Renal cortex interstitium (tissue), 15 donors: ENCODE measurements at places on chromosomes 12 and 14. TPM values are rescaled to one million over a fixed set of nuclear protein-coding genes. Genes with fewer than 3 reads are reported as not detected.

DNA sequence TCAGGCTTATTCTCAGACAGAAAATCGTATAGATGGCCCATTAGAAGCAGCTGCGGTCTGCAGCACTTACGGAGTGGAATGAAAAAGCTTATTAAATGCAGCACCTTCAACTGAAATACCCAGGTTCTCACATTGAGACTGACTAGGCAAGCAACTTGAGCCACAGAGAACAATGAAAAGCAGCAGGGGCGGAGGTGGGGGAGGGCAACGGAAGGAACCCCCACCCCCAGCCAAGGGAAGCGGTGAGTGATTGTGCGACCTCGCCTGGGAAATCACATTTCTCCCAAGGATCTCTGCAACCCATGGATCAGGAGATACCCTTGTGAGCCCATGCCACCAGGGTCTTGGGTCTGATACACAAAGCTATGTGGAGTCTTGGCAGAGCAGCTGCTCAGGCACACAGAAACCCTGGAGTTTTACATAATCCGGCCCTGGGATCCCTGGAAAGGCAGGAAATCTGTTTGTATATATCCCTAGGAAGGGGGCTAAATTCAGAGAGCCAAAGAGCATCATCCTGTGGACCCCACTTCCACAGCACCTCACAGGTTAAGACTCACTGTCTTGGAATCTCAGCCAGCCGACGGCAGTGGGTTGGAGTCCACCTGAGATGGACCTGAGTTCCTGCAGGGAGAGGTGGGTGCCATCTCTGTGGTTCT lies 38.1 kb downstream of the PZP start:
- no peak for DNase-seq

DNA sequence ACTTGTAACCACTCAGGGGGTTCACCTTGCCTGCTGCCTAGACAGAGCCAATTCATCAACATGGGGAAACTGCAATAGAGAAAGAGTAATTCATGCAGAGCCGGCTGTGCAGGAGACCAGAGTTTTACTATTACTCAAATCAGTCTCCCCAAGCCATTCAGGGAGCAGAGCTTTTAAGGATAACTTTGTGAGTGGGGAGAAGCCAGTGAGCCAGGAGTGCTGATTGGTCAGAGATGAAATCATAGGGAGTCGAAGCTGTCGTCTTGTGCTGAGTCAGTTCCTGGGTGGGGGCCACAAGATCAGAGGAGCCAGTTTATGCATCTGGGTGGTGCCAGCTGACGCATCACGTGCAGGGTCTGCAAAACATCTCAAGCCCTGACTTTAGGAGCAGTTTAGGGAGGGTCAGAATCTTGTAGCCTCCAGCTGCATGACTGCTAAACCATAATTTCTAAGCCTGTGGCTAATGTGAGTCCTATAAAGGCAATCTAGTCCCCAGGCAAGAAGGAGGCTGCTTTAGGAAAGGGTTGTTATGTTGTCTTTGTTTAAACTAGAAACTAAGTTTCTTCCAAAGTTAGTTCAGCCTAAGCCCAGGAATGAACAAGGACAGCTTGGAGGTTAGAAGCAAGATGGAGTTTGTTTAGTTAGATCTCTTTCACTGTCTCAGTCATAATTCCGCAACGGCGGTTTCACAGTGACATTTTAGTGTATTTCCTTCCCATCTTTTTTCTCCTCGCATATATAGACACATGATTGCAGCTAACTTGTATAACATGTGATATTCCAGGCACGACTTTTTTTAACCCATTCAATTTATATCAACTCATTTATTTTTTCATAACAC lies 68.9 kb upstream of the NCOR2 start:
- no peak for DNase-seq

DNA sequence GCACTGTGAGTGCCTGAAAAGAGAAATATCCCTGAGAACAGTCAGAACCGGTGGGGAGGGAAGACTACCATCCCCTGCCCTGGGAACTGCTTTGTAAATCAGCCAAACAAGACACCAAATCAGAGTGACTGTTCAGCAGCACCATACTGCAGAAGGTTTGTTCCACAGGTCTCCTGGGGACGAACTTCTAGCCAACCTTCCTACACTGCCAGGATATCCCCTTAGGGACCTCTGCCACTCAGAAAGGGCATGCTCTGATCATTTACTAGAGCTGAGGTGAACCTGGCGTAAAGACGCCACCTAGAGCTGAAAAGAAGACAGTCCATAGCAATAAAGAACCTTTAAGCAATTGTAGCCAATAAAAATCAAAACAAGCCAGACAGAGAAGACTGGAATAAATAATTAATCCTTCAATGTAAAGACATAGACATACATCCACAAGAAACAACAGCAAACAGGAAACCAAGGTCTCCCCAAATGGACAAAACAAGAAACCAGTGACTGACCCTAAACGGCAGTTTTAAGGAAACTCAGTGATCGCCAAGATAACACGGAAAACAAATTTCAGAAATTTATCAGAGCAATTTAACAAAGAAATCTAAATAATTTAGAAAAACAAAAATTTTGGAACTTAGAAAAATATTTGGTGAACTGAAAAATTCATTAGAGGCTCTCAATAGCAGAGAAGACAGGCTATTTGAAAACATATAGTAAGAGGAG lies 228.1 kb upstream of the AMIGO2 start:
- peak; percentile 12 for DNase-seq

DNA sequence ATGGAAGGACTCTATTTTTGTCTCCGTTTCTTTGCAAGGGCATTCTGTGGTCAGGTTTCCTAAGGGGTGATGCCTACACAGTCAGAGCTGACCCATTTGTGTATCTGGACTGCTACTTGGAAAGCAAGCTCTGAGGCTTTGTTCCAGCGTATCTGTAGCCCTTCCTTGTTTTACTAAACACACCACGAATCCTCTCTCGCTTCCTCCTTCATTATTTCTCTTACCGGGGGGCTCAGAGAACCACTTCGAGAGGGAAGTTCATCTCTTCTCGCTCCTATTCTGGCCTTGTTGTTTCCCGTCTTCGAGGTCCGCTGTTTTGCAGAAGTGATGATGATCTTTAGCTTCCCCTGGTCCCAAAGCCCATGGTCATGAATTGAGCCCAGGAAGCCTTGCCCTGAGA lies 164.7 kb downstream of the SSPN start:
- no peak for DNase-seq

DNA sequence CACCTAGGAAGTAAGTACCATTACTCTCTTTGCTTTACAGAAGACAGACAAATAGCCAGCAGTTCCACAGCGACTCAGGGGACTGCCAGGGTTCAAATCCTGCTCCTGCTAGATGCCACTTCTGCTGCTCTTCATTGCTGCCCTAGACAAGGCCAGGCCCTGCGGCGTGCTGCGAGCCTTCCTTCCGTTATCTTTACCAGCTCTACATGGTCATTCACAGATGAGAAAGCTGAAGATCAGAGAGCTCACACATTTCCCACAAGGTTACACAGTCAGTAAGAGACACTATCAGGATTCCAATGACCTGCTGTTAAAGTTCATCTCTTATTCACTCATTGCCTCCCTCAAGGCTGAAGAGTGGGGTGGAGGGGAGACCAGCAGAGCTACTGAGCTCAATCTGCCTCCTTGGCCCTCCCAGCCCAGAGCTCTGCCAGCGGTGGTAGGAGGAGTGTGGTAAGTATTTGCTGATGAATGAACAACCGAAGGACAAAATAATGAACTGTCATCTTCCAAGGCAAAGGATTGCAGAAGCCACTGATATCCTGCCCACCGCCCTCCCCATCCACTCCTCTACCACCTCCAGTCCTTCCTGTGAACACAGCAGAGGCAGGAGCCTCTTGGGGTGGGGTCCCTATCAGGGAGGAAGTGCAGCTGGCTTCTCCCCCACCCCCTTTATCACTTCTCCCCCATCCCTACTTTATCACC lies 14.6 kb upstream of the HDAC7 start:
- DNase-seq, result no peak

DNA sequence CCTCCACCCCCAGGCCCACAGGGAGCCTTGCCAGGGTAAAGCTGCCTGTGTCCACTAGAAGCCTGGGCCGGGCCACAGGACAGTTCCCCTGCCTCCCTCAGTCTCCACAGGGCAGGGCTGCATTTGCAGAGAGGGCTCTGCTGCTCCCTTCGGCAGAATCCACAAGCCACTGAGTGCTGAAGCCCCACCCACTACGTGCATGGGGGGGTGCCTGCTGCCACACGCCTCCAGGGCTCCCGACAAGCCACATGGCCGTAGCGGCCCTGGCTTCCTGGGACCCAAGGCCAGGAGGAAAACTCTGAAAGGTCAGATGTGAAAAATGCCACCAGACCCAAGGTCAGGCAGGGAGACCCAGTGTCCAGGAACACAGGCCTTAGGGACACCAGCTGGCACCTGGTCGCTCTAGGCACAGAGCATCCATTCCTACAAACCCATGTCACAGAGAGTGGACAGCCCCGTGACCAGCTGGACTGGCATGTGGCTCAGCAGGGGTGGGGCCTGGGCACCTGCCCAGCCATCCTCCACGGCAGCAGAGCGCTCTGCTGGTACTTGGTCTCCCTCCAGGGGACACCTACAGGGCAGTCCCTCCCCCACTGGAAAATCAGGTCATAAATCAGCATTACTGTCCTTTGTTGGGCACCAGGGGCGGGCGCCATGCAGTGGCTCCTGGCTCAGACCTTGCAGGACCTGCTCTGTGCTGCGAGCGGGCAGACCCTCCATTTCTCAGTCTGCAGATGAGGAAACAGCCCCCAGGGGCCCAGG lies 42.9 kb downstream of the CCDC85C start:
- DNase-seq, result no peak

- peak; percentile 28 for DNase-seq
These were observed at the start of gene ANKS1B for GRCh38 chr12:99984271-99985128. ANKS1B (minus strand) TSS chr12:99984936; CDS start chr12:99984237, 699 bp downstream.

DNA sequence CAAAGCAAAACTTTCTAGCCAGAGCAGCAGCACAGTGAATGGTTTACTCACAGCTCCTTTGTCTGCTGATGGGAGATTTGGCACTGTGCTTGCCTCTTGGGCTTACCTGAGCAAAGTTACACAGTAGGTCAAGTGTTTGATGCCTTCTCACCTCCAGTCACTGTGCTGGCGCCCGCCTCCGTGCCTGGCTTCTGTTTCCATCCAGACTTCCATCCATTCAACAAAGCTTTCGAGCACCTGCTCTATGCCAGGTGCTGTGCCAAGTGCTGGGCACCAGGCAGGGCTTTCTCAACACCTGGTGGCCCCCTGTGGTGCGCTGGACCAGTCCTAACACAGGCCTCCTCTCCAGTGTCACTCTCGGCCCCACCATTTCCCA lies 199.2 kb upstream of the EEA1 start:
- DNase-seq, result no peak

DNA sequence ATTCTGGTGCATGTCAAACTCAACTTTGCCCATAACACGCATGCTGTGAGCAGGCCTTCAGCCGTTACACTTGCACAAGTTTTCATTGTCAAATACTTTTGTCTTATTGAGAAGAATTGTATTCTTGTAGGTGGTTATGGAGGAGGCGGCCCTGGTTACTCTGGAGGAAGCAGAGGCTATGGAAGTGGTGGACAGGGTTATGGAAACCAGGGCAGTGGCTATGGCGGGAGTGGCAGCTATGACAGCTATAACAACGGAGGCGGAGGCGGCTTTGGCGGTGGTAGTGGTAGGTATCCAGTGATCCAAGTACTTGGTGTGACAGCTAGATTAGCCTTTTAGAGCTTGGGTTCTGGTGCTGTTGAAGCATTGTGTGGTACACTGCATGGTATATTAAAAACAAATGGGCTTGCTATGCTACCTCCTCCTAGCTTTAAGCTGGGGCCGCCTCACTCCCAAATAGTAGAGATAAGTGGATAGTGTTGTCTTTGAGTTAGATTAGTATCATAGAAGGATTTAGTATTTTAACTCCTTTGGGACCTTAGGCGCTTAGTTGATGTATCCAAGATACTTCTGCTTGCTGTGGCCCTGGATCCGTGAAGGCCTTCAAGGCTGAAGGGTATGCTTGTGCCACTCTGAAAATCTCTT lies 2.5 kb downstream of the HNRNPA1 start:
- no peak for DNase-seq

- DNase-seq, result no peak
These were observed 85.1 kb upstream of the NAV3 start for GRCh38 chr12:77745624-77746023.

DNA sequence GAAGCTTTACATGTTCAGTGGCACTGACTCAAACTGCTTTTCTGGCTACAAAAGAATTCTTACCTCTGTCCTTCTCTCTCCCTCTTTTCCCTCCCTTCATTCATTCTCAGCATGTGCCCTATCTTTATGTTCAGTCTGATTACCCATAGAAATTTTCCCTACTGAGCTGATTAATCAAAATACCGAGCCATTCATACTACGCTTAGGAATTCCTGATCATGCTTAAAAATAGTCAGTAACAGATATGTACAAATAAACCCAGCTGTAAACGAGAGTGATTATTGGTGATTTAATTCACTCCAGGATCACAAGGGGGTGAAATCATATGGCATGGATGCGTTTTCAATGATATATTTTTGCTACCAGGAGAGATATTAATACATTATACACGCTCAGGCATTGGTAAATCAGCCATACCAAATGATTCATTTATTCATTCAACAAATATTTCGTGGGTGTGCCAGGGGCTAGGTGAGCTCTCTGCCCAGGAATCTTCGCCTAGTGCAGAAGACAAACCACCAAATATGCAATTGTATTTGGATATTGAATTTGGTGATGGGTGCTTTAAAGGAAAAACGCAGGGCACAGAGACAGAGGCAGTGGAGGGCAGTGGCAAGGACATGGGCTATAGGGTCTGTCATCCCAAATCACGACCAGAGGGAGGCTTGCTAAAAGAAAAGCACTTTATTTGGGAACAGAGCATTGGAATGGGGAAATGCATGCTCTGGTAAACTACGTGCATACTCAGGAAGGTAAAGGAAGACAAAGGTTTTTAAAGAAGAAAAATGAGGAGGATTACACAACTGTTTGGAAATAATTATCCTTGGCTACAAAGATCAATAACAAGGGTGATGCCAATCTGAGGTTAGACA lies 13.9 kb upstream of the VRK1 start:
- DNase-seq, result no peak

DNA sequence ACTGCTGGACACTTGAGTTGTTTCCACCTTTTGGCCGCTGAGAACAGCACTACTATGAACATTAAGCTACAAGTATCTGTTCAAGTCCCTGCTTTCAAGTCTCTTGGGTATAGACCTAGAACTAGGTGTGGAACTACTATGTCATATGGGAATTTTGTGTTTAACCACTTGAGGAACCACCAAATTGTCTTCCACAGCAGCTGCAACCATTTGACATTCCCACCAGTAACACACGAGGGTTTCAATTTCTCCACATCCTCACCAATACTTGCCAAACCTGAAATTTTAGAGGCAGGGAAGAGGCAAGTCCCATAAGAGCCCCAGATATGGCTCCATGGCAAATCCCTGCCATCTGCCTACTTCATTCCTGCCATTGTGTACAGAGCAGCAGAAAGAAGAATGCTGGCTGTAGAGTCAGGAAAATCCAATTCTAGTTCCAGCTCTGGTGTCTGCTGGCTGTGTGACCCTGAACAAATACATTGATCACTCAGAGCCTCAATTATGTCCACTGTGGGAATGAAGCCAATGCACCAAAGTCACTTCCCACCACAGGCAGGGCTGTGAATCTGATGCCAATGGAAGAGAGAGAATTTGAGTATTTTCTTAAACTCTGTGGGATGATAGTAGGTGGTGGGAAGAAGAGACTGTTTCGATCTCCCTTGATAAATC lies 17.8 kb downstream of the PITPNM2 start:
- DNase-seq, result no peak

The DPPA3 gene
- polyA plus RNA-seq, result not detected

The ESPL1 gene
- polyA plus RNA-seq, result 12.5 TPM

The PIWIL1 gene
- 0.43 TPM for polyA plus RNA-seq

The EXOC3L4 gene
- 4.5 TPM for polyA plus RNA-seq

The NGB gene
- polyA plus RNA-seq, result not detected

The EIF2B1 gene
- 58.0 TPM for polyA plus RNA-seq
